Pancreas (tissue), 10 donors: ENCODE measurements at places on chromosomes 1 and 21. TPM values are rescaled to one million over a fixed set of nuclear protein-coding genes. Genes with fewer than 3 reads are reported as not detected.

DNA sequence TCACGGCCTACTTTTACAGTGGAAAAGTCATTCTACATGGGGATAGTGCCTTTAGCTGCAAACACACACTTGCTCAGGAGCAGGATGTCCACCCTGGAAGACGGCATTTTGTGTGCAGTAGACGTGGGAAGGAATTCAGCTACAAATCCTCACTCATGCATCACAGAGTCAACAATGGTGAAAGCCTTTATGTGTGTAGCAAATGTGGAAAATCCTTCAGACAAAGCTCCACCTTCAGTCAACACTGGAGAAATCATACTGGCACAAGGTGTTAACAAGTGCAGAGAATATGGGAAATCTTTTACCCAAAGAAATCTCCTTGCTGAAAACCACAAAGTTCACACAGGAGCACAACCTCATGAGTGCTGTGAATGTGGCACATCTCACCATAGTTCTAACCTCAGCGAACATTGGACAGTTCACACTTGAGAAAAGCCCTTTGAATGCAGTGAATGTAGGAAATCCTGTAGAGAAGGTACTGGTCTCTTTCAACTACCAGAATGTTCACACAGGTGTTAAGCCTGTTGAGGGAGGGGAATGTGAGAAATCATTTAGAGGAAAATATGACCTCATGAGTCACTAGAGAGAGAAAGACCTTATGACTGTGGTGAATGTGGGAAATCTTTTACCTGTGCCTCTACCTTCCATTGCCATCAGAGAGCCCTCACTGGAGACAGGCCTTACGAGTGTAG lies 101.8 kb downstream of the PTGS2 start:
- no peak for DNase-seq

GRCh38 chr1:226453015-226453704 lies 45.3 kb upstream of the PARP1 start:
- DNase-seq = no peak

The RHD gene
- not detected for total RNA-seq

- DNase-seq = no peak
These were observed 116.1 kb upstream of the DPT start for GRCh38 chr1:168845140-168845539.

GRCh38 chr1:52204696-52205095 lies 62.8 kb downstream of the ZFYVE9 start:
- DNase-seq = no peak

The CFHR4 gene
- not detected for total RNA-seq

DNA sequence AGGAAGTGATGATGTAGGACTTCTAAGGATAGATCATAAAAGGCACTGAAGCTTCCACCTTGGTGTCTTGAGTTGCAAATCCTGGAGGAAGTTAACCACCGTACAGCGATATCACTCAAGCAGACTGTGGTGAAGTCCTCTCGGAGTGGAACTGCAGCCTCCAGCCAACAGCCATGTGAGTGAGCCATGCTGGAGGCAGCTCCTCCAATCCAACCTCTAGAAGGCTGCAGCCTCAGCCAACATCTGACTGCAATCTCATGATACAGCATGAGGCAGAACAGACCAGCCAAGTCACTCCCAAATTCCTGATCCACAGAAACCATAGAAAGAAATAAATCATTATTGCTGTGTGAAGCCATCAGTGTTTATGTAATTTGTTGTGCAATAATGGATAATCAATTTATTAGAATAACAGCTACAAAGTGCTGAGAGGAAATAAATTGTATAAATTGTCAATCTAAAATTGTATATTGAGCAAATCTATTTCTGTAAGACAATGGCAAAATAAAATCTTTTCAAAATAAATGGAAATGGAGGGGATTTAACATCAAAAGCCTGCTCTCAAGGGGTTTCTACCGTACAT lies 65.0 kb downstream of the PRSS38 start:
- no peak for DNase-seq

The GPR25 gene
- 0.31 TPM for total RNA-seq

DNA sequence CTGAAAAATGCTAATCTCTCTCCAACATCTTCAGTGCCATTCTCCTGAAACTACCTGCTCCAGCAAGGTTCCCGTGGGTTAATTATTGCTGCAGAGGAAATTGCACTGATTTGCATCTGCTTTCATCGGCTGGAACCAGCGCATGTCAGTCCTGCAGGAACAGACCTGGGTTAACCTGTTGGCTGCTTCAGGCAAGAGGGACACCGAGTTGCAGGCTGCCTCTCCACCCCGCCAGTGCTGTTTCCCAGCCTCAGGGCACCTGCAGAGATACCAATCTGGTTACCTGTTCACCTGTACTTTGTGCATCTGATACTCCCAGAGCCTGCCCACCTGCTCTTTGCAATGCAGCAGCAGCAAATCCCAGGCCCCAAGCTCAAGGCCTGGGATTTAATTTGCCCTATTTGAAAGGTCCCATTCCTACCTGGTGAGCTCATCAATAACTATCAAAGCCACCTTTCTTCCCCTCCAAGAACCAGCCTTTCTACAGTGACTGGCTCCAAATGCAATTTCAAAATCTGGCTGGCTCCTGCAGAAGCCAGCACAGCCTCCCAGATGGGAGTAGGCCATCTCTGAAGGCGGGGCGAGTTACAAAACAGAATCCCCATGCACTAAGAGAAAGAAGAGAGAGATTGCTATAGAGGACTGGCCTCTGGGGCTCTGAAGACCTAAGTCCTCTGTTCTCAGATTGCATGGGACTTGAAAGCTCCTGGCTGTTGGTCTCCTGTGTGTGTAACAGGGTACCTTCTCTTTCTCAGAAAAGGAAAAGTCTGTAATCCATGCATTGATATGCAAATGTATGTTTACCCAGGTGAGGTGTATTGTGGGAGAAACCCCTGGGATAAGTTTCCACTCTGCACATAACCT lies 67.8 kb downstream of the TOMM20 start:
- DNase-seq = no peak

- DNase-seq = no peak
These were observed 785.2 kb upstream of the B3GALT2 start for GRCh38 chr1:193971595-193971994.

DNA sequence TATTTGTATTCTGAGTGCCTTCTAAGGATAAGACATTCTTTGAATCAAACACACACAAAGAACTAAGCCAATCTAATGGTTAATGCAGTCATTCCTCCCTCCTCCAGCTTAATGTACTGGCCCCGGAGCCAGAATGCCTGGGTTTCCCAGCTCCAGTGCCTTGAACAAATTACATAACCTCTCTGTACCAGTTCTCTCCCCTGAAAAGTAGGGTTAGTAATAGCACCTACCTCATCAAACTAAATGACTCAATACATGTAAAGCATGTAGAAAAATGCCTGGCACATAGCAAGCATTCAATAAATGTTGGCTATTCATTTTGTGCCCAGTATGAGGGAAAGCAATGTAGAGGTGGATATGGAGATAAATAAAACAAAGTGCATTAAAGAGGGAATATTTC lies 14.0 kb downstream of the C1orf52 start:
- DNase-seq = no peak
